H9 (cell line): ENCODE measurements at places on chromosomes 5 and 9. TPM values are rescaled to one million over a fixed set of nuclear protein-coding genes. Genes with fewer than 3 reads are reported as not detected.

The FRMD3 gene
- 0.48 and 0.55 TPM in 2 replicates for total RNA-seq

The TLE1 gene
- 75.1 and 79.3 TPM in 2 replicates for total RNA-seq

The PCDHB11 gene
- 1.9 and 2.0 TPM in 2 replicates for total RNA-seq

The HARS2 gene
- total RNA-seq: 20.2 and 20.5 TPM in 2 replicates

DNA sequence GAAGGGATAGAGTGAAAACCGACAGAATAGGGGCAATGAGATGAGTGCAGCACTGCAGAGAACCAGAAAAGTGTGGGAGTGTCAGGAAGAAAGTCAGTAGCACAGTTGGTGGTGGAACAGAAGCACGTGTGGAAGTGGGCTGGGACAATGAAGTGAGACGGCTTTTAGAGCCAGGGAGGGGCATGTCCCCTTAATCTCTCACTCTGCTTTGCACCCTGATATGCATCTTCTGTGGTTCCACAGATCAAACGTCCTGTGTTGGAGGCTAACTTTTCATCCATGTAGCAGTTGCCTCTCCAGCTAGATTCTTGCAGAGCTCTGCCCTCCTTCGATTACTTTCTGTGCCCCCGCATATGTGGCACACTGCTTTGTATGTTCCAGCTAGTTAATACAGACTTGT, 163.6 kb downstream of the DOCK8 start:
- H3K27ac ChIP-seq: no peak overlapping the region
- H3K4me1 ChIP-seq: no peaks in the 10 kb centered on the region
- DNase-seq: no peak
- H3K27me3 ChIP-seq: no peaks in the 10 kb centered on the region

GRCh38 chr5:84437673-84438315, 53.1 kb upstream of the EDIL3 start:
- no peak for DNase-seq
- no peaks in the 10 kb centered on the region for H3K36me3 ChIP-seq
- H3K4me1 ChIP-seq: no peaks in the 10 kb centered on the region; the same call in 1 of the 2 replicates
- H3K27me3 ChIP-seq: no peaks in the 10 kb centered on the region

GRCh38 chr5:4883360-4883759, 256.8 kb upstream of the ADAMTS16 start:
- H3K4me1 ChIP-seq: no peaks in the 10 kb centered on the region
- no peak overlapping the region for H3K4me3 ChIP-seq
- DNase-seq: no peak
- H3K36me3 ChIP-seq: no peaks in the 10 kb centered on the region
- H3K27me3 ChIP-seq: no peaks in the 10 kb centered on the region; the same call in 1 of the 2 replicates

- no peak overlapping the region for H3K4me3 ChIP-seq
- no peak overlapping the region for H3K27ac ChIP-seq
- H3K36me3 ChIP-seq: no peaks in the 10 kb centered on the region
- H3K27me3 ChIP-seq: no peaks in the 10 kb centered on the region
- no peak for DNase-seq
- H3K4me1 ChIP-seq: no peaks in the 10 kb centered on the region
Observed at GRCh38 chr5:156473269-156473908, 146.4 kb downstream of the SGCD start.

GRCh38 chr5:79850941-79851340, 140.1 kb downstream of the MTX3 start:
- DNase-seq: no peak
- H3K36me3 ChIP-seq: no peaks in the 10 kb centered on the region
- no peaks in the 10 kb centered on the region for H3K27me3 ChIP-seq
- no peaks in the 10 kb centered on the region for H3K4me1 ChIP-seq
- no peak overlapping the region for H3K4me3 ChIP-seq
- no peak overlapping the region for H3K27ac ChIP-seq

DNA sequence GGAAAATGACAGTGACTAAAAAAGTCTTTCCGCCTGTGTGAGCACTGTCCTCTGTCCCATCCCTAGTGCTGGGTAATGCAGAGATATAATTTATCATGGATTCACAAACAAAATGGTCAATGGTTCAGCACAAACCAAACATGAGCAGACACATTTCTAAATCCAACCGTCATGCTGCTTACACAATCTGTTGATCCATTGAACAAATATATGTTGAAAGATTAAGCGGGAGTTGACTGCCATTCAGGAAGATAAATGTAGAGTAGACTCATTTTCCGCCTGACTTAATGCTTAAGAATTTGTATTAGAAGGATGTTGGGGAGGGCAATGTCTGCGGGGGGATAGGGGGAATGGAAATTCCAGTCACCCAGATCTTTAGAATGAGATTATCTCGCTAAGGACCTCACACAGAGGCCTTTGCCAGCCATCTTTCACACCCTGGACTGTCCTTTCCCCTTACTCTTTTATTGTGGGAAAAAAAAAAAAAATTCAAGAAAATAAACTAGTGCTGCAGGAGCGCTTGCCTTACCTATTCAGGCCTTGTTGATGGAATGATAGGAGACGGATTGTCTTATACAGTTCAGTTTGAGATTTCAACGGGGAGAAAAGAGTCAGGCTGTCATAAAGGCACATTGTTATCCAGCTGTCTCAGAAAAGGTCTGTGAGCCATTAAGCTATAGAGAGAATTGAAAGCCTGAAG, 153.7 kb downstream of the TLE1 start:
- H3K4me3 ChIP-seq: no peak overlapping the region
- H3K27me3 ChIP-seq: no peaks in the 10 kb centered on the region
- H3K27ac ChIP-seq: no peak overlapping the region
- no peaks in the 10 kb centered on the region for H3K4me1 ChIP-seq
- H3K36me3 ChIP-seq: no peaks in the 10 kb centered on the region

- no peak for DNase-seq
- H3K27me3 ChIP-seq: no peaks in the 10 kb centered on the region
- no peak overlapping the region for H3K27ac ChIP-seq
- H3K36me3 ChIP-seq: peaks cover 65% of the 10 kb centered on the region
- H3K4me1 ChIP-seq: peaks cover 2% of the 10 kb centered on the region; the same call in 1 of the 2 replicates
Observed at GRCh38 chr9:106964329-106964728, 101.4 kb downstream of the ZNF462 start.

- peak; percentile 53 for DNase-seq
- peaks cover 8% of the 10 kb centered on the region for H3K36me3 ChIP-seq
- H3K27me3 ChIP-seq: peaks cover 8% of the 10 kb centered on the region; the same call in 1 of the 2 replicates
Observed at GRCh38 chr9:38622288-38622674, 1.9 kb upstream of the ANKRD18A start.

GRCh38 chr5:27402828-27403227, 364.4 kb upstream of the CDH9 start:
- DNase-seq: no peak
- H3K27ac ChIP-seq: no peak overlapping the region

DNA sequence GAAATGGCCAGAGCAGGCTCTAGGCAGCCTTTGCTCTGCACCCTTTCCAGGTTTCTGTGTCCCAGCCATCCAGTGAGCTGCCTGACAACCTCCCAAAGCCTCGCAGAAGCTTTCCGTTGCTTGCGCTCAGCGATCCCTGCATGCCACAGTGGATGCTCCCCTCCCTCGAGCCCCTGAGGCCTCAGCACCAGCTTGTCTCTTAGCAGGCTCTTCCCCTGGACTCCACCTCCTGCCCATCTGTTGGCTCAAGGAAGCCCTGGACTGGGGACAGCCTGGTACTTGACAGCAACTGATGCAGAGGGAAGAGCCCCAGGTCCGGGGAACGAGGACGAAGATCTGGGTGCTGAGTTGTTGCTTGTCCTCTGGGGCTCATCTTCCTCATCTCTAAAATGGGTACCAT, 23.2 kb downstream of the TSPAN17 start:
- no peak overlapping the region for H3K4me3 ChIP-seq
- no peak for DNase-seq
- H3K36me3 ChIP-seq: peaks cover 1% of the 10 kb centered on the region; the same call in 2 of the 3 replicates
- no peaks in the 10 kb centered on the region for H3K27me3 ChIP-seq

- H3K4me3 ChIP-seq: no peak overlapping the region
- no peaks in the 10 kb centered on the region for H3K36me3 ChIP-seq
- H3K27me3 ChIP-seq: no peaks in the 10 kb centered on the region
- no peaks in the 10 kb centered on the region for H3K4me1 ChIP-seq
- DNase-seq: no peak
- H3K27ac ChIP-seq: no peak overlapping the region
Observed at GRCh38 chr5:59107692-59108091, 524.8 kb downstream of the RAB3C start.

DNA sequence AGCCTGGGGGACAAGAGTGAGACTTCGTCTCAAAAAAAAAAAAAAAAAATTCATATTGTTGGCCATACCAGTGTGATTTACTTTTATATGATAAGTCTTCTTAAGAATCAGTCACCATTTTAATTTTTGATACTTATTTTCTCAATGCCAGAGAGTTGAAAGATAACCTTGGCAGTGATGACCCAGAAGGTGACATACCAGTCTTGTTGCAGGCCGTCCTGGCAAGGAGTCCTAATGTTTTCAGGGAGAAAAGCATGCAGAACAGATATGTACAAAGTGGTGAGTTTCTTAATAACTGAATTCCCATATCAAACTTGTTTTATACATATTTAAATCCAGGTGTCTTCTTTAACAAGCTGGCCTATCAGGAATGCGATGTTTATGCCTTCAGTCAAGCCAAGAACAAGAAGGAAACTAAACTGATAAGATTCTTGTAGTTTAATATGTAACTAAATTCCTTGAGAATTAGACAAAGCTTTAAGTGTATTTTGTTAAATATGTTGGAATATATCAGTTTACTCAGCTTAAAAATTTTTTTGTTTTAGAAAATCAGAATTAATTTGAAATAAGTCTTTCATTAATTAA, 81.5 kb downstream of the NIPBL start:
- H3K27ac ChIP-seq: no peak overlapping the region
- peaks cover 29% of the 10 kb centered on the region for H3K36me3 ChIP-seq
- no peak overlapping the region for H3K4me3 ChIP-seq
- DNase-seq: no peak

- no peaks in the 10 kb centered on the region for H3K27me3 ChIP-seq
- no peaks in the 10 kb centered on the region; the same call in 2 of the 3 replicates for H3K36me3 ChIP-seq
- H3K27ac ChIP-seq: no peak overlapping the region
- no peak for DNase-seq
- H3K4me3 ChIP-seq: no peak overlapping the region
- no peaks in the 10 kb centered on the region for H3K4me1 ChIP-seq
Observed at GRCh38 chr5:118722122-118723020, 266.0 kb downstream of the DTWD2 start.

GRCh38 chr9:128159522-128159783, 612 bp upstream of the BBLN start:
- no peaks in the 10 kb centered on the region; the same call in 1 of the 2 replicates for H3K4me1 ChIP-seq
- no peak for DNase-seq
- peak overlapping the region; percentile 62 for H3K4me3 ChIP-seq
- H3K27ac ChIP-seq: no peak overlapping the region
- peaks cover 12% of the 10 kb centered on the region for H3K36me3 ChIP-seq
- H3K27me3 ChIP-seq: no peaks in the 10 kb centered on the region

DNA sequence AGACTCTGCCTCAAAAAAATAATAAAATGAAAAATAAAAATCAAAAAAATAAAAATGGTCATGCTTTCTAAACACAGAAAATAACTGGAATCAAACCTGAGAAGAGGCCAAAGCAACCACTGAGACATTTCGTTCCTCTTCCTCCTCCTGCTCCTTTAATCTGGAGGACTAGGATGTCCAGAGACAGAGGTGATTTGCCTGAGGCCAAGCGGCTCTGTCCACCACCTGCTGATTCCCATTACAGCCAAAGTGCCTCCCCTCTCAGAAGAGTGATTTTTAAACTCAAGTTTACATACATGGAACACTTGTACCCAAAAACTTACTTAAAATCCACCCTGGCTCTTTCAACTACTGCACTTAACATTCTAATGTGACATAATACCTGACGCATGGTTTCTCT, 65.6 kb downstream of the TLE1 start:
- no peak for DNase-seq
- H3K36me3 ChIP-seq: peaks cover 21% of the 10 kb centered on the region
- H3K4me3 ChIP-seq: no peak overlapping the region

DNA sequence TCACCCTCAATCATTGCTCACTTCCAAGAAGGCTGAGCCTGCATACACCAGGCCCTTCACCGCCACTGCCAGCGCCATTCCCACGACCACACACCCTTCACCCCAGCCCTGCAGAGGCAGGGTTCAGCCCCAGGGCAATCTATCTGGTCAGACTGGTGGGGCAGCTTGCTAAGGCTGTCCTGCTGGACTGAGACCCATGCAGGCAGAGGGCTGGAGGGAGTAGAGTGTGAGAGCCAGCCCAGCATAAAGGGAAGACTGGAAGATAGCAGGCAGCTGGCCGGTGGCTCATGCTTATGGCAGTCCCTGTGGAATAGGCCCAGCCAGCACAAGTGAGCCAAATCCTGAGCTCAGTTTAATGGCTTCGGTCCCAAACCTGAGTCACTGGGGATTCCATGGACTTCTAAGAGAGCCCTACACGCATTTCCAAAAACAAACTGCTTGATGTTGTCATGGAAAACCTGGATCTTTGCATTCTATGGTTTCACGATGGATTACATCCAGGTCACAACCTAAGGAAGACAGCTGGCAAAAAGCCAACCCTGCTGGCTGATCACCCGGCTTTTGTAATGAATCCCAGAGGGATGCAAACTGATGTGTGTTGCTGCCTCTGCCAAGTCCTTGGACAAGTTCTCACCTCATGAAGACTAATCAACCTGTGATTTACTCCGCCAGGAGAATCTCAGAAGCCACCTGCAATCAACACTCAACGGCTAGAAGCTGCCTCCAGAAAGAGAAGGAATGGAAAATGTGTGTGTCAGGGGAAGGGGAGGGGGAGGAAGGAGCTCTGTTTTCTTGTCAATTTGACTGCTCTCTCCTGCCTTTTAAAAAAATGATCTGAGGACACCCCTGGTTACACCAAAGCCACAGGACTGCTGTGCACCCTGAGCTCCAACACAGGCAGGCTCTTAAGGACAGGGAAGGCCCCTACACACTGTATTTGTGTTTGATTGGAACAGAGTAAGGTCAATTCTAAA, 143.6 kb downstream of the LHFPL2 start:
- no peak overlapping the region for H3K27ac ChIP-seq
- H3K4me1 ChIP-seq: peaks cover 6% of the 10 kb centered on the region; the same call in 1 of the 2 replicates
- H3K36me3 ChIP-seq: peaks cover 14% of the 10 kb centered on the region; the same call in 2 of the 3 replicates
- H3K4me3 ChIP-seq: no peak overlapping the region

- H3K4me3 ChIP-seq: no peak overlapping the region
- no peaks in the 10 kb centered on the region for H3K27me3 ChIP-seq
- H3K36me3 ChIP-seq: no peaks in the 10 kb centered on the region
- H3K4me1 ChIP-seq: no peaks in the 10 kb centered on the region
Observed at GRCh38 chr5:132313961-132314432, 19.8 kb downstream of the SLC22A4 start.

DNA sequence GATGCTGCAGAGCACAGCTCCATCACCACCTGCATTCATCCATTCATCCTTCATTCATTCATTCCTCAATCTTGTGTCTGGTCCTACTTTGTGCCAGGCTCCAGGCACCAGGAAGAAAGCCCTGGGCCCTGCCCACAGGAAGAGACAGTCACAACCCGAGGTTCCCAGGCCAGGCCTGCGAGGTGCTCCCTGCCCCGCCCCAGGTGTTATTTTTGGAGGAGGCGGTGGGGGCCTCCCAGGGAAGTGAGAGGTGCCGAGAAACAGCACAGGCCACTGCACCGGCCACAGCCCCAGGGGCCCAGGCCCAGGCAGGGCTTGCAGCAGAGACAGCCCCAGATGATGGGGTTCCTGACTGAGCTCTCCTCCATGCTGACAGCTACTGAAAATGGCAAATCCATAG, 33.4 kb downstream of the VAV2 start:
- H3K4me1 ChIP-seq: peaks cover 11% of the 10 kb centered on the region; the same call in 1 of the 2 replicates
- no peaks in the 10 kb centered on the region for H3K36me3 ChIP-seq
- H3K27me3 ChIP-seq: no peaks in the 10 kb centered on the region
- H3K27ac ChIP-seq: no peak overlapping the region
- H3K4me3 ChIP-seq: peak overlapping the region; percentile 38
